Aorta (tissue), 5 donors: ENCODE measurements at places on chromosomes 5 and 9.
A peak's percentile ranks its signal among the peaks of the same experiment; 100 is the strongest.

DNA sequence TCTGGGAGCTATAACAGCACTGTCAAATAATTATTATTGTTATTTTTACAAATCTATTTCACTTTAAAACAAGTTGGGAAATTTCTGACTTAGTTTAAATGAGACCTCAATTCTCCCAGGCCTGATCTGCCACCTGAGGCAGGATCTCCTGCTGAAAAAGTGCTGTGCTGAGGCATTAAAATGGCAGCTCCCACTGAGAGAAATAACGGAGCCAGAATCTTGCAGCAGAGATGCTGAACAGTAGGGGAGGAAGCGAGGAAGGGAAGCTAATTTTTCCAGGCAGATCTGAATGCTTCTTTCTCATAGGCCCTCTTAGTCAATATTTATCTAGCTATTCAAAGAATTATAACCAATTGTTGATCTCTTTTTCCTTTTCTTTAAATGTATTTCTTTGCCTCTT lies 196.3 kb downstream of the ZNF462 start:
- DNase-seq, result no peak

- no peak for DNase-seq
Observed at GRCh38 chr5:153610009-153610408, 119.5 kb downstream of the GRIA1 start.

- no peak for DNase-seq
Observed at GRCh38 chr9:119829186-119829585, 460.0 kb upstream of the BRINP1 start.

GRCh38 chr5:173018358-173018757 lies 34.8 kb downstream of the ATP6V0E1 start:
- no peak for DNase-seq

DNA sequence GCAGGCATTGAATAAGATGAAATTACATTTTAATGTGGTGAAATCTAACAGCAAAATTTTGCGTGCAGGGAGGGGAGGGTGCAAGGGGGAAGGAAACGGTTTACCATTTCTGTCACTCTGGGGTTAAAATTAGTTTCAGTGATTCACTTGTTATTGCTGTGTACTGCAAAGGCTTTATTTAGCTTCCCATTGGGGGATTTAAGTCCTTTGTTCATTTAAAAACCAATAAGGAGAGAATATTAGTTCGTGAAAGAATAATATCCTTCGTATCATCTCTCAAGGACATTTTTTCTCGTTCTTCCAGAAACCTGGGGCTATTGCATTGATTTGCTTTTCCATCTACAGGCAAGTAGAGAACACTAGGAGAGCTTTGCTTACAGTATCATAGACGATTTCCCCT lies 667.8 kb upstream of the RGMB start:
- DNase-seq, result no peak

GRCh38 chr5:124704594-124705284 lies 41.7 kb downstream of the ZNF608 start:
- no peak for DNase-seq

DNA sequence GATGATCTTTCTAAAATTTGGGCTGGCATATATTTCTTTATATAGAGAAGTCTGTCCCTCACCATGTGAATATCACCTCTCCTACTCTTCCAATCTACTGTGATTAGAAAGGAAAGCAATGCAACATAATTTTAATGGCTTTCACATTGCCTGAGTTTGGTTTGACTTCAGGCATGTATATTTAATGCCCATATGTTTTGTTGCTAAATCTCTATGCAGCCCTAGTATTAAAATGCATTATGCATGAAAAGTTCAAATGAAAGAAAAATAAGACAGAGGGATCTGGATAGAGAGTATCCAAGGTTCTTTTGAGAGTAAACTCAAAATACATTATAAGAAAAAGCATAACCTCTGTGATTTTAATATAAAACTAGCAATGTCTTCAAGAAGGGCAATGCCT lies 518.3 kb downstream of the PRR16 start:
- DNase-seq, result no peak

DNA sequence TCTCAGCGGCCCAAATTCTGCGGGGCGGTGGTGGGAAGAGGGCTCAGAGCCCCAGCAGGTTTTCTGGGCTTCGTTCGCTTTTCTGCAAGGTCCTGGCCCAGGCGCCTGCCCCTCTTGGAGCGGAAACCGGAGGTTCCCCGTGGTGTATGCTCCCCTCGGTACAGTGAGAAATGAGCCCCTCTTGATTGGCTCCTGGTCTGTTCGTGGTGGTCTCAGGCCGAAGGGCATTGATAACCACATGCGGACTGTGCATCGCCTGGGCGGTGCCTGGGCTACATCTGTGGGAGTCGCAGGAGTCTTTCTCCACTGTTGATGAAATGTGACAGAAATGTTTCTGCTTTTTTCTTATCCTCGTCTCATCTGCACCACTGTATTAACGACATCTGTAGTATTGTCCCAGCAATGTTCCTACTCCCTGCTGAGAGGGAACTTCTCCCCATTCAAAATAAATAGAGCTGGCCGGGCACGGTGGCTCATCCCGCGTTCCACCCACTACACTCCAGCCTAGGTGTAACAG lies 682 bp downstream of the MAN1B1 start:
- DNase-seq, result no peak

GRCh38 chr5:153888781-153889180 lies 149.9 kb downstream of the FAM114A2 start:
- no peak for DNase-seq

DNA sequence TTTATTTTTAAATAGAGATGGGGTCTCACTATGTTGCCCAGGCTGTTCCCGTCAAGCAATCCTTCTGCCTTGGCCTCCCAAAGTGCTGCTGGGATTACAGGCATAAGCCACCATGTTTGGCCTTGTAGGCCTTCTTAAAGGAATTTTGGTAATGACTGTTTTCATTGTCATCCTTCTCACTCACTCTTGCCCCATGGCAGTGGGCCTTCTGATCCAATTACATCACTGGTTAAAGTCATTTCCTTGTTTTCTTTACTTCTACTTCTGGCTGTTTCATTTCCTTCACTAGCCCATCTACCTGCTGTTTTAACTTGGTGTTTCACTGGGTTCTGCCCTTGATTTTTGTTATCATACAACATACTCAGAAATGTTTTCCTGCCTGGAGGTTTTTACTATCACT lies 20.1 kb upstream of the NIM1K start:
- no peak for DNase-seq

GRCh38 chr9:9892217-9892616 lies 720.6 kb downstream of the PTPRD start:
- no peak for DNase-seq

DNA sequence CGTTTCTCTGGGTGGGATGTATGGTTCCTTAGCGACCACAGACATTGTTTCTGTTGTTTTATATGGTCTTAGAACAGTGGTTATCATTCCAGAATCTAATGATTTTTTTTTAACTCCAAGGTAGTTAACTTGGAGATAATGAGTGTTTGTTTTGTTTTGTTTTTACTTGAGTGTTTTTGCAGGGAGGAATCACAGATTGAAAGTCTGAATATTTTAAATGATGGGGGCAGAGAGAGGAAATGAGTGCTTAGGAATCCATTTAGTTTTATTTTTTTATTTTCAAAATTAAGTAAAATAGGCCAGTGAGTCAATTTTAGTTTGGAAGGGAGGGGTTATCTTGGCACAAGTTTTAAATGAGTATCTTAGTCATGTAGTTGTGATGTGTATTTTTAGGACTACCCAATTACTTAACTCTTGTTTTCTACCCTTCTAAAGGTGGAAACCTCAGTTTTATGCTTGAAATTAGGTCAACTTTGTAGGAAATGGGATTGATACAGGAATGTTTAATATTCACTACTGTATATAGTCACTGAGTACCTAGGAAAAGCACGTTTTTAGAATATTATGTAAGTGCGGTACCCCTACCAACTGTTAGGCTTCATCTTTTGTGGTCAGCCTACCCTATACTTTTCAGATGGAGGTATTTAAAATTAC lies 2.0 kb downstream of the UBE2R2 start:
- DNase-seq, result no peak

DNA sequence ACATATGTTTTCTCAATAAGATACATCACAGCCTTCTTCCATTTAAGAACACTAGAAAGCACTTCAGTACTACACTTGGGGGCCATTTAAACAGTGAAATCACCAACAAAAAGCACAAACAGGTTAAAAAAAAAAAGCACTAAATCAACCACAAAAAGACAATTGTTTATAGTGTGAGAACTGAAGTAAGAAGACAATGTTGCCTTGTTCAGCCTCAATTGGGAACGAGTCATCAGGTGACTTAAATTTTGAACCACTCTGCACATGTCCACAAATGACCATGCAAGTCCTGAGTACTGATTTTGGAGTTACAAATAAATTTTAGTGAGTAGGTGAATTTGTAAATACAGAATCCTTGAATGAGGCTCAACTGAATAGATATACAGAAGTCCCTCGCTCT lies 37.2 kb upstream of the HNRNPA0 start:
- DNase-seq, result no peak

DNA sequence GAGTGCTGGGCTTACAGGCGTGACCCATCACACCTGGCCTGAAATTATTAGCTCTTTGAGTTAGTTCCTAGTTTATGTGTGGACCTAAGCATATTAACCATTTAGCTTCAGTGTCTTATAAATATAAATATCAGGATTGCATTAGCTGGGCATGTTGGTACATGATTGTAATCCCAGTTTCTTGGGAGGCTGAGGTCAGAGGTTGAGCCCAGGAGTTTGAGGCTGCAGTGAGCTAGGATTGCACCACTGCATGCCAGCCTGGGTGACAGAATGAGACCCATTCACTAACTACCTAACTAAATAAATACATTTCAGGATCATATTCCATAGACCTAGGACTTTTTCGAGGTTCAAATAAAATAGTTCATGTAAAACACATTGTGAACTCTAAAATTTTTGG lies 129.8 kb downstream of the VPS13A start:
- no peak for DNase-seq

- no peak for DNase-seq
Observed at GRCh38 chr5:117414926-117415325, 840.3 kb upstream of the SEMA6A start.

DNA sequence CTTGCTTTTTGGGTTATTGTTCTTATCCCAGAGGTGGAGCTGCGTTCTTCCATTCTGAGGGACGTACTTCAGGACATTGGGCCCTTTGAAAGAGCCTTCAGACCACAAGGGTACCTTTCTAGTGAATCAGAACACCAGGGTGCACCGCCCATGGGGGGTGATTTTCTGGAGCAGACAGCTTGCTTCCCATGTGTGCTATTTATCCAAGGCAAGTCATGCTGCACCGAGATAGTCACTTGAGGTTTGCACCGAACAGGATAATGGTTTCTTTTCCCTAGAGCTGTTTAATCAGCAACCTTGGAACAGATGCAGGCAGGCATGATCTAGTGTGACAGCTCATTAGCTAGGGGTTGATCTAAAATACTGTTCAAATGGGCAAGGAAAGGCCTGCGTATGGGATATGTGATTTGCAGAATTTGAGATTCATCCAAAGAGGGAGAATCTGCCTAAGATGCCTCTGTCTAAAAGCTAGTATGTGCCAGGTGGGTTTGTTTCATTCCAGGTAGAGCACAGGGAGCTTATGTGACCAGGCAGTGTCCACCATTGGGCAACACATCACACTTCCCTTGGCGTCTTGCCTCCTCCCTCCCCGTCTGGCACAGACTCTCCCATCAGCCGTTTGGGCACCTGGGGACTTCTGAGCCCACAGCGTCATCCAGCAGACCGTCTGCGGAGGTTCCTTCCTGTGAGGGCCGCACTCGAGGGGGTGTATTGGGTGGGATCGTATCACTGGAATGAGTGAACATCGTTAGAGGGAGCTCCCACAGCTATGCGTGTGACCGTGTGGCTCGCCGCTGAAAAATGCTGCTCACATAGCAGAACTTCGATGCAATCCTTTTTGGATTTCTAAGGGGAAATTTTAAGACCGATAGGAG lies 23.0 kb downstream of the ABL1 start:
- DNase-seq, result peak; percentile 90

DNA sequence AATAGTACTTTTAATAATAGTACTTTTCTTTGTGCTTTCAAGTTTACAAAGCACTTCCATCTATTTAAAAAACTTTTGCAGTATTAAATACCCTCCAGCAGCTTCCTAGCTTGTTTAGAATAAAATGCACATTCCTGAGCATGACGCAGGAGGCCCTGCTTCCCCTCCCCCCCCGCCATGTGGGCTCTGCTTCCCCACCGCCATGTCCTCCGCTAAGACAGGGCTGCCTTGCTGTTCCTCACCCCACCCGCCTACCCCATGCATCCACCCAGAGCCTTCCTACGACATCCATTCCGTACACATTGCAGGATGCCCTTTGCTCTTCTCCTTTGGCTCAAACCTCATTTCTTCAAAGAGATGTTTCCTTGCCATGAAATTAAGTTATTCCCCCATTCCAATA lies 205.9 kb upstream of the MSX2 start:
- no peak for DNase-seq

DNA sequence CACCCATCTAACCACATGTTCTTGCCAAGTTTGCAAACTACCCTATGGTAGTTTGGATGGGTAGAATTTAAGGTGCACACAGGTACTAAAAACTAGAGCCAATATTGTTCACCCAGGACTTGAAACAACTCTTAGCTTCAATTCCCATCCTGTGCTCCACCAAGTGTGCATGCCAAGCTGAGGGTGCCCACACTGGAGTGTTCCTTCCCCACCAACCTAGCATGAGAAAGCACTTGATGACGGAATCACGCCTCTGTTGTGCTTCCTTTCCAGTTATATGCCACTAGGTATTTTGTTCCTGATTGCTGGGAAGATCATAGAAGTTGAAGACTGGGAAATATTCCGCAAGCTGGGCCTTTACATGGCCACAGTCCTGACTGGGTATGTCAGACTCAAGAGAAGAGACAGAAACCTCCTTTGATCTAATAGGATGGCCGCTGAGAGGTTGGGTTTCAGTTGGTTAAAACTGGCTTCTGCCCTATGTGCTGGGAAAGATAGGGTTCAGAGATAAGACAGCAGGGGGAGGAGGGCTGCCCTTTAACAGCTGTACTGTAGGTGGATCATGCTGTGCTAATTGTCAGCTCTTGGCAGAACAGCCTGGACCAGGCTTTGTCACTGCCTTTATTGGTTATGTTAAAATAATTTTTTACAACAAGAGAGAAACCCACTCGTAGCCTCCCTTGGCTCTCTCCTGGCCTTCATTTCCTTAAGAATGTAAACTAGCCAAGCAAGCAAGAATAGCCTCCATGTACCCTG lies 83.5 kb downstream of the SLC1A1 start:
- no peak for DNase-seq
